ENCODE measurements at places on chromosomes 1 and 21. TPM values are rescaled to one million over a fixed set of nuclear protein-coding genes. Genes with fewer than 3 reads are reported as not detected.

The RAB42 gene
- 3.2 TPM for total RNA-seq

The HSD11B1 gene
- not detected for total RNA-seq

The ZNF683 gene
- not detected for total RNA-seq

The KCNJ10 gene
- not detected for total RNA-seq

Data from lung microvascular endothelial cell (primary cell).